Fibroblast of skin of right biceps (primary cell): ENCODE measurements at places on chromosomes 1 and 21.

DNA sequence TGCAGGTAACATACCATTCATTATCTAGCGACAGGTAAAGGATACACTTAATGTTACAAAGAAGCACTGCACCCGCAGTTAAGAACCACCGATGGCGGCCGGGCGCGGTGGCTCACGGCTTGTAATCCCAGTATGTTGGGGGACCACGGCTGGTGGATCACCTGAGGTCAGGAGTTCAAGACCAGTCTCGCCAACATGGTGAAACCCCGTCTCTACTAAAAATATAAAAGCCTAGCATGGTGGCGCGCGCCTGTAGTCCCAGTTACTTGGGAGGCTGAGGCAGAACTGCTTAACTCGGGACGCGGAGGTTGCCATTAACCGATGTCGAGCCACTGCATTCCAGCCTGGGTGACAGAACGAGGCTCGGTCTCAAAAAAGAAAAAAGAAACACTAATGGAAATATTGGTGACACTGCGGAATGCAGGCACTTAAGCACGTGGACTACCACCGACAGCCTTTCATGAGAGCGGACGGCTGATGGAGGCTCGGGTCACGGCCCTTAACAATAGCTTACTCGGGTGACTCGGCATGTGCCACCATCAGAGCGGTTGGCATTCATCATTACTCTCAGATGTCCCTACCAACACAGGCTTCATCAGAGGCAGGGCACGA lies 542 bp downstream of the GAS5 start:
- DNase-seq: no peak

GRCh38 chr1:161902182-161902581 lies 121.5 kb downstream of the OLFML2B start:
- no peak for DNase-seq

GRCh38 chr1:21886486-21887215 lies 50.5 kb downstream of the HSPG2 start:
- DNase-seq: no peak

DNA sequence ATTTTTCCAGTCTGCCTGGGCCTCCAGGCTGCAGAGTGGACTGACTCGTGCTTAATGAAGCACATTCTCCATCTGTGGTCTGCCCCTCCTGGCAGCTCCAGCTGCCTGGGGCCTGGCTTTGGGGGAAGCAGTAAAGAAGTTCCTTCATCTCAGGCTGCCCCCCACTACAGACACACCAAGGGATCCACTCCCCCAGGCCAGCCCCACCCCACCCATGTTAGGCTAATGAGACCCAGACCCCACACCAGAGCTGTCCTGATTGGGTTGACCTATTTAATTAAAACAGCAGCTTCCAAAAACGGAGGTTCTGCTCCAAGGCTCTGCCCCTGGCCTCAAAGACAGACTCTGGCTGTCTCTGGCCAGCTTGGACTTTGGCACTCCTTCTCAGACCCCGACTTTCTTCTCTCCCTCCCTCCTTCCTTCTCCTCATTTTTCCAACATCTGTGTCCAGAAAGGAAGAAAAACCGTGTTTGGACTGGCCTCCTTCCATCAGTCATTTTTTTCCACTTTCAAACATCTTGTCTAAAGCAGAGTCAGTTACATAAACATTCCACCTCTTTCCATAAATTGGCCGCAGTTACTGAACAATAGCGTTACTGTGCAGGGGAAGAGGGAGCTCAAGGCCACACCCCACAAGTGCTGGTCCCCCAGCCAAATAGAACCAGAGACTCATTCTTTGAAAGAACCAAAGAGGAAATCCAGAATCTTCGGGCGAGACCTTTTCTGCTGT lies 29.7 kb downstream of the SERTAD4 start:
- DNase-seq: peak; percentile 82

DNA sequence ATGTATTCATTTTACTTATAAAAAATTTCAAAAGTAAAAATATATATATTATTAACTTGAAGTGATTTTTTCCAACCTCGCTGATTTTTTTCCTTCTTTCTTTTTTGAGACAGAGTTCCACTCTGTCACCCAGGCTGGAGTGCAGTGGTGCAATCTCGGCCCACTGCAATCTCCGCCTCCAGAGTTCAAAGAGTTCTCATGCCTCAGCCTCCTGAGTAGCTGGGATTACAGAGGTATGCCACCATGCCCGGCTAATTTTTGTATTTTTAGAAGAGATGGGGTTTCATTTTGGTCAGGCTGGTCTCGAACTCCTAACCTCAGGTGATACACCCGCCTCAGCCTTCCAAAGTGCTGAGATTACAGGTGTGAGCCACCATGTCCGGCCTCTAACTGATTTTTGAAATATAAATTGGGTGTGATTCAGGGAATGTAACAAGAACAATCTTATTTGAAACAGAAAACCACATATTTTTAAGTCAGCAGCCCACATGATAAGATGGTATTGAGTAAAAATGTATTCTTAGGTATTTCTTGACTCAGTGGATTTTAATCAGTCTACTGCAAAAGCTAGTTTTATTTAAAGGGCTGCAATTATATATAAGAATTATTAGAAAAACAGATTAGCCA lies 30.0 kb downstream of the ZBTB8B start:
- DNase-seq: no peak

- peak; percentile 12 for DNase-seq
These were observed 56.3 kb upstream of the GALNT2 start for GRCh38 chr1:230010603-230011332.

DNA sequence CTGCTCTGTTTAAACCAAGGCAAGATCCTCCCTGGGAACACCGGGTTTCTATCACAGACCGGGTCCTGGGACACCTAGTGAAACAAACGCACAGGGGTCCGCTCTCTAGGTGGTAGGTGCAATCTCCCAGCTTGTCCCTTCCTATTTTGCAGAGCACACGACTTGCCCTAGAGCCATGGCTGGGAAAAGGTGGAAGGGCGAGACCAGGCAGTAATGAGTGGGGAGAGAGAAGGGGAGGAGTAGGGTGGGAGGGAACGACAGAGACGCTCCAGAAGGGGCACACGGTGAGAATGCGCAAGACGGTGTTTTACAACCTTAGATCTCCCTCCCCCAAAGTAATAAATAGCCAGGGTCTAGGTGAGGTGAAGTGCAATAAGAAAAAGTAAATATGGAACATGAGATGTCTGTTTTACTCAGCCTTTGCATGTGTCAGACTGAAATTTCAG lies 9.3 kb upstream of the ARHGAP29 start:
- DNase-seq: no peak

DNA sequence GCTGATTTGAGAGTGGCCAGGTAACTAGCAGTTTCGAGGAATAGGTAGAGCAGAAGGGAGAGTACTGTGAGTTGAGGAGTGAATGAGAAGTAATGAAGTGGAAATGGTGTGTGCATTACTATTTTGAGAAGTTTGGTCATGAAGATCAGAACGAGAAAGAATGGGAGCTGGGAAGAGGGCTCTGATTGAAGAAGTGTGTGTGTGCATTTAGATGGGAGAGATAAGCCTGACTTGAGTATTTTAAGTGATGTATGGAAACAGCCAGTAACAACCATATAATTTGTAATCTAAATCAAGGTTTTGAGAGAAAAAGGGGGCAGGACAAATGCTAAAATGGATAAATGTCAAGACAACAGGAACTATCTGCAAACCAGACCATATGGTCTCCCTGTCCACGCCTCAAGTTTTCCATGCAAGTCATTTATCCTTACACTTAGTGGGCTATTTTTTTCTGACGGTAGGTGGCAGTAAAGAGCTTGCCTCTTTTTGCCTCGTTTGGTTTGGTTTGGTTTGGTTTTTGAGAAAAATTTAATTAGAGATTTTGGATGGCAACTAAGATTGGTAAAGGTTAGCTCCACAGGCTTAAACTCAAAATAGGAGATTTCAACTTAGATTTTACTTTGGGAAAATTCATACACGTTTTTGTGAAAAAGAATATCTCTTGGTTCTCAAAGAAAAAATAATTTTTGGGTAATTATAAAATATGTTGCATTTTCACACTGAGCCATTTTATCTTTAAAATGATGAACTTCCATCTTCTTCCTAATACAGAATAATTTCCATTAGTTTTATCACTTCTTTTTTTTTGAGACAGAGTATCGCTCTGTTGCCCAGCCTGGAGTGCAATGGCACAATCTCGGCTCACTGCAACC lies 9.5 kb upstream of the B3GALNT2 start:
- peak; percentile 73 for DNase-seq

- DNase-seq: peak; percentile 61
These were observed 14.1 kb downstream of the HENMT1 start for GRCh38 chr1:108646648-108647269.

- DNase-seq: peak; percentile 39
These were observed 68.4 kb upstream of the DPYD start for GRCh38 chr1:97989094-97989680.

DNA sequence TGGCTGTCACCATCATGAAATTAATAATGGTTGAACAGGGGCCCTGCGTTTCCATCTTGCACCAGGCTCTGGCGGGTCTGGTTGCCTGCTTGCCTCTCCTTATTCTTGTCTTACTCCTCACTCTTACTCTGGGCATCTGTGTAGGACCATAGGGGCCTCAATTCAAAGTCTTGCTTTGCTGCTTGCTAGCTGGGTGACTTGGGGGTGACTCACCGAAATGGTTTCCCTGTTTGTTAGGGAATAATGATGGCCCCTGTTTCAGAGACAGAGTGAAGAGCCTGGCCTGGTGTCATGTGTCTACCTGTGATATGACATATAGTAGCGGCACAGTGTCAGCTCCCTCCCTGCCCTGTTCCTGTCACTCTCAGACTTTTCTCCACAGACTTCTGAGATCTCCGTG lies 24.6 kb downstream of the KCNC4 start:
- DNase-seq: peak; percentile 26

- no peak for DNase-seq
These were observed 45.4 kb downstream of the SELENOF start for GRCh38 chr1:86868477-86868876.

DNA sequence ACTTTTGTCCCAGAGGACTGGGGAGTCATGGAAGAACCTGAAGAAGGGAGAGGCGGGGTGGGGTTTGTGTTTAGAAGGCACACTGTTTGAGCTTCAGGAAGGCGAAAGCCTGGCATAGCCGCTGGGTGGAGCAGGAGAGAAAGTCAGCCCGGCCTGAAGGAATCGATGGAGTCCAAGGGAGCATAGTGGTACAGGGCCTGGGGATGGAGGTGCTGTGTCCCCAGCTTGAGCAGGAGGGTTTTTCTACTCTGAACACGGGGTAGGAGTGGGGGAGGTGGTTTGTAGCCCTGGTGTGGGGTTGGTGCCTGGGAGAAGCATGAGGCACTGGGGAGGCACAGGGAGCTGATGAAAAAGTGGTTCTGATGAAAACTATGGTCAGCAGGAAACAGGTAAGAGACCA lies 4.7 kb upstream of the CCDC24 start:
- DNase-seq: no peak

DNA sequence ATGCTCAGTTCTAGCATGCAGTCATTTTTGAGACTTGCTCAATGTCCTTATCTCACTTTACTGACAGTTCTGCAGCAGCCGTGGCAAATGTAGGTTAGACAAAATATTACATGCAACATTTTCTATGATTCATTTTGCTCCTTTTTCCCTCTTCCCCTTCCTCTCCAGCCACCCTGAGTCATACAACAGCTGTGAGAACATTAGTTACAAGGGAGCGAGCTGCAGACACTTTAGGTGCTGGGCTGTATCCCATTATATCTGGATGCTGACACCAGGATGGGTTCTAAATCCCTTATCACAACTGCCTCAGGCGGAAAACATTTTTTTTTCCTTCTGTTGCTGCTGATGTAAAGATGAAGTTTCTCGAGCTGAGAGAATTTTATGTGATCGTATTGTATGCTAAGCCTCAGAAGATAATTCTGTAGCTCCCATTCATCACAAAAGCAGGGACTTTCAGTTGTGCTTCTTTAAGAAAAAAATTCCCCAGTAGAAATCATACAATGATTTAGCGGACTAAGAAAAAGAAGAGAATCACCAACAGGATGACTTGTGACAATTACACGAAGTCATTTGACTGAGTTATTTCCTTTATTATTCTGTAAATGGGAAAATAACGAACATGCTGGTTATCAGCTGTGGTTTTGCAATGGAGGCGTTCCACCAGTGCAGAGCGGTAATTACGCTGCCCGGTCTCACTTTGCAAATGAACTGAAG lies 345.0 kb downstream of the DISC1 start:
- peak; percentile 74 for DNase-seq

GRCh38 chr1:66775646-66776045 lies 23.4 kb downstream of the DYNLT5 start:
- no peak for DNase-seq

GRCh38 chr1:54671985-54672608 lies 30.5 kb downstream of the MROH7 start:
- peak; percentile 36 for DNase-seq

DNA sequence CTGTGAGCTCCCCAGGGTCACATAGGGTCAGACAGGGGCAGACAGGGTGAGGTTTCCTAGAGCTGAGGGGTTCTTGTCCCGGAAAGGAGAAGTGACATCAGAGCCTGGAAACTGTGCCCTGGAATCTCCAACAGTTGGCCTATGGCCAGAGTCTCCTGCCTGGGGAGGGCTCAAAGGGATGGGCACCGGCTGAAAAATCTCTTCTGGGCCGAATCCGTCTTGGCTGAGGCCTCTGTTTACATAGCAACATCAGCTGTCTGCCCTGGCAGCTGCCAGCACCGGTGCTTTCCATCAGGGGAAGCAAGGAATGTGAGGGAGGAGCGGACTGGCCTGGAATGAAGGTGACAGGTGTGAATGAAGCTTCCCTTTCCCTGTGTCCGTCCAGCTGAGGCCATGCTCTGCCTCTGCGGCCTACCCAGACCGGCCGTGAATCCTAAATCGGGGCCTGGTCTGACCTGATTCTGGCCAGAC lies 30.7 kb downstream of the VASH2 start:
- DNase-seq: no peak

GRCh38 chr1:30287976-30288375 lies 435.4 kb downstream of the MATN1 start:
- DNase-seq: no peak

DNA sequence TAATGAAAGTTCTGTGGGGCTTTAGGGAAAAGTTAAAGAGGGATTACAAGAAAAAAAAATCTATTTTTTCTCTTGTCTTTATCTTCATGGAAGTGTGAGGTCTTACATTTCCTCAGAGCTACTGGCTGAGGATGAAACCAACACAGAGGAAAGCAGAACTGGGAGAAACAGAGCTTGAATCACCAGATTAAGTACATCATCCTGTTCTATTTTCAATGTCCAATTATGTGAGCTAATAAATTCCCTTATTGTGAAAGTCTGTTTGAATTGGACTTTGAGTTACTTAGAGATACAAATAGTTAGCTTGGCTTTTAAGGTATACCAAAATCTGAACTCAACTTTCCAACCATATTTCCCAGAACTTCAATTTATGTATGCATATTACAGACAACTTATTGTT lies 69.2 kb downstream of the LPGAT1 start:
- DNase-seq: no peak

GRCh38 chr1:24149866-24150233 lies 6.9 kb upstream of the IL22RA1 start:
- peak; percentile 78 for DNase-seq
